Liver (tissue), 10 donors: ENCODE measurements at places on chromosomes 4 and X. TPM values are rescaled to one million over a fixed set of nuclear protein-coding genes. Genes with fewer than 3 reads are reported as not detected.

- DNase-seq: no peak
Measured at GRCh38 chr4:16824278-16824806, 74.1 kb downstream of the LDB2 start.

DNA sequence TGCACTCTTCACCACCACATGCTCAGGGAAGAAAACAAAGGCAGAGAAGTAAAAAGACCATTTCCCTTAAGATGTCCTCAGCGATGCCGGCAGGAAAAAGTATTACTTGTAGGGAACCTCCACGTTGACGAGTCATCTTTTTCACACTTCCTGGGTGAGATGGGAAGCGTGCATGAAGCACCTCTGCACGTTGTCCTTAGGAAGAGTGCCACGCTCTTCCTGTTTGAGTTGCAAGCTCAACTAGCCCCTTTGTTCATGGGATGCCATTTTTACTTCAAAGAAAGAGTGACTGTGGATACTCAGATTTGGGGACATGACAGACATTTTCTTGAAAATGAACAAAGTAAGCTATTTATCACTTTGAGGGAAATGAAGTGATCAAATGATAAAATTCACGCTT lies 33.8 kb downstream of the DCTD start:
- DNase-seq: no peak

GRCh38 chr4:6059375-6059805 lies 41.2 kb upstream of the C4orf50 start:
- DNase-seq: no peak

DNA sequence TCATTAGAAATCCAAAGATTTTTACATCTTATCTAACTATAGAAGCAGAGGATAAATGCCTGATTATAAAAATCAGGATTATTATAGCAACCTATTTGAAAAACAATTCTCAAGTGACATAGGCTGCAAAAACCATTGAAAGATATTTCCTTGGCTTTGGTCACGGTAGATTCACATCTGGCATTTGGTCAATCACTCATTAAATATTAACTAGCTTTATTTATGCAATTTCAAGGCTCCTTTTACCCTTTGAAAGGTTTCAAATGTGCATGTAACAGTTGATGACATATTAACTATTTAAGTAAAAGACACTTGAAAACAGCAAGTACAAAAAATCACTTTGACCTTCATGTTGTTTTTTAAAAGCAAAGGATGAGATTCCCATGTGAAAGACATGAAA lies 98.1 kb downstream of the MMRN1 start:
- no peak for DNase-seq

DNA sequence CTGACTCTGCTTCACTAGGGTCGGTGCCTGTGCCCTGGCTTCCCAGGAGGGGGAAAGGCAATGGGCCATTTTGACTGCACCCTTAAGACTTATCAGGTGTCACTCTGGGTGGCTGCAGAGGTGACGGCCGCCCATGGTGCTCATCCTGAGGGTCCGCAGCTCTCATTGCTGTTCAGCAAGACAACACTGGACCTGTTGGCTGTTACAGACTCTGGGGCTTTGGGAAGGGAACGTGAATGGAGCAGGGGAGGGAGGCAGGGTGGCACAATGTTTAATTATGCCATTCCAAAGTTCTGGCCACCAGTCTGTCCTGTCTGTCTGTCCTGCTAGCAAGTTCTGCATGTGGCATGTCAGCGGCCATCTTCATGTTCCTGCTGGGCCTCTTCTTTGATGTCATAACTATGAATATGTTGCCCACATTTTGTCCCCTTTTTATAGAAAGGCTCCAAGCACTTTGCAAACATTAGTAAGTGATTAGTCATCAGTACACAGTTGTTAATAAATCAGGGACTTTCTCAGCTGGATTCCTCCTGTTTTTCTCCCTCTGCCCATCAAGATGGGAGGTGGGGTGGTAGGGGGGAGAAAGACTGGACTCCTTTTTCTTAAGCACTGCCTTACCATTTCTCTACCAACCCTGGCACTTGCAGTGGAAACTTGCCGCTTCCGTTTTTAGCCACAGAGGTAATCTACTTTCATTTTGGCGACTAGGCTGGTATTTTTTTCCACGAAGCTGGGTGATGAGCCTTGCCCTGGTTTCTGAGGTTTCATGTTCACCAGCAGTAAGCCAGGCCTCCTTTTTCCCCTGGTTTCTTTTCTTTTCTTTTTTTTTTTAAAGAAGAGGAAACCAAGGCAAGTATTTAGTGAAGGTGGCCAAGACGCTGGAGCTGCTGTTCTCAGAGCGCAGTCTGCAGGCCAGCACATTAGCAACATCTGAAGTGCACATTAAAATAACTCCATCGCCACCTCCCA lies 88.6 kb upstream of the TRIM2 start:
- DNase-seq: no peak

- no peak for DNase-seq
Measured at GRCh38 chrX:116694046-116694445, 231.3 kb upstream of the CT83 start.

Gene PNMA6F
- not detected for polyA plus RNA-seq

Gene GYG2
- 11.3 TPM for polyA plus RNA-seq

Gene ZMYM3
- polyA plus RNA-seq: 4.5 TPM

Gene CLDN2
- polyA plus RNA-seq: 21.7 TPM
